ENCODE measurements at places on chromosomes 5 and 9. TPM values are rescaled to one million over a fixed set of nuclear protein-coding genes. Genes with fewer than 3 reads are reported as not detected.

- no peak overlapping the region for H3K4me3 ChIP-seq
- H3K27ac ChIP-seq = no peak overlapping the region
- peaks cover 16% of the 10 kb centered on the region for H3K36me3 ChIP-seq
- peak; percentile 77 for DNase-seq
- peaks cover 2% of the 10 kb centered on the region for H3K27me3 ChIP-seq
Observed at GRCh38 chr5:149203921-149204441, 62.7 kb downstream of the ABLIM3 start.

DNA sequence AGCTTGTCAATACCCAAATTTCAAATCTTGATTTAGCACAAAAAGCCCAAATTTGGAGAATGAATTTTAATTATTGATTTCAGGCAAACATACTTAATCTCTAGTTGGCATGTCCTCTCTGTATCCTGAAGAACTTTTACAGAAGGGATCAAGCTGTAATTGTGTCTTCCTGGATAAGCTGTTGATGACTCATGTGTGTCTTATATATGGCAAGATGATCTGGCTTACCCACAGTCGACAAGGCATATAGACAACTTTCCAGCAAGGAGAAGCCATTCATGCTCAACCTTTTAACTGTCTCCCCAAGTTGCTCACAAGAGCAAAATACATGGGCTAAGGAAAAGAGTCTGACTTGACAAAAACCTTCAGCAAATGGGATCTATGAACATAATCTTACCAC, 112.5 kb upstream of the SLCO6A1 start:
- no peak overlapping the region for H3K27ac ChIP-seq
- H3K4me1 ChIP-seq = no peaks in the 10 kb centered on the region
- H3K36me3 ChIP-seq = no peaks in the 10 kb centered on the region
- DNase-seq = no peak
- peaks cover 2% of the 10 kb centered on the region for H3K27me3 ChIP-seq

GRCh38 chr5:172143875-172144274, 44.1 kb downstream of the STK10 start:
- no peak overlapping the region for H3K4me3 ChIP-seq
- DNase-seq = no peak
- peaks cover 58% of the 10 kb centered on the region for H3K4me1 ChIP-seq
- no peak overlapping the region for H3K27ac ChIP-seq

DNA sequence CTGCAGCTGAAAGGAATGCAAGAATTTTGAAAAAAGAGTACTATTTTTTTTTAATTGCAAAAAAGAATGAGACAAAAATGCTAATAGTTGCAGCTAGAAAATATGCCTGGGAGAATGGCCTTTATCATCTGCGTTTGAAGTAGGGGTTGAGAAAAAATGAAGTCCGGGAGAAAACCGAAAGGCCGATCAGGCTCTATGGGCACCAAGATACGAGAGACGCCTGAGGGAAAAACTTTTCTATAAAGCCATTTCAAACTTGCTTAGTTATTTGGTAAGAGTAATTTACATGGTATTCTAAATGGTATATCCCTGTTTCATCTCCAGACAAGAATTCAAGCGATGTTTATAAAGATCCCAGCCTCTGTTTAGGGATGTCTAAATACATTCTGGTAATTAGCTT, 99.3 kb upstream of the EFNA5 start:
- no peaks in the 10 kb centered on the region for H3K27me3 ChIP-seq
- no peaks in the 10 kb centered on the region for H3K4me1 ChIP-seq
- H3K36me3 ChIP-seq = no peaks in the 10 kb centered on the region
- no peak for DNase-seq
- H3K27ac ChIP-seq = no peak overlapping the region

SOHLH1 gene
- total RNA-seq = not detected

DNA sequence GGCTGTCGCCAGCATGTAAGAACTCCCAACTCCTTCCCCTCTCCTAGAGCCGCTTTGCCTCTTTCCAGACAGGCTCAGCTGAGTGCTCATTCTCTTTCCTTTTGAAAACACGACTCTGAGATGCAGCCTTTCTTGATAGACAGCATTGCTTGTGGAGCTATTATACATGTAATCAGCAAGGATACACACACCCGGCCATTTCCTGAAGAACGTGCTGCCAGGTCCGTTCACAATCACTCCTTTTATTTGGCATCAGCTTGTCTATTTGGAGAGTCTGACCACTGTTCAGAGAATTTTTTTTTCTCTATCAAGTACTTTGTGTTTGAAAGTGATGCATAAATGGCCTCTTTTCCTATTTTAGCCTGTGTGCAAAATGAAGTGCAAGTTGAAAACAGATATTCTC, 328.7 kb downstream of the MARCHF11 start:
- no peak for DNase-seq
- H3K4me3 ChIP-seq = no peak overlapping the region
- peaks cover 6% of the 10 kb centered on the region for H3K4me1 ChIP-seq
- H3K27me3 ChIP-seq = peaks cover 4% of the 10 kb centered on the region
- peaks cover 3% of the 10 kb centered on the region for H3K36me3 ChIP-seq

LCN9 gene
- total RNA-seq = not detected

DNA sequence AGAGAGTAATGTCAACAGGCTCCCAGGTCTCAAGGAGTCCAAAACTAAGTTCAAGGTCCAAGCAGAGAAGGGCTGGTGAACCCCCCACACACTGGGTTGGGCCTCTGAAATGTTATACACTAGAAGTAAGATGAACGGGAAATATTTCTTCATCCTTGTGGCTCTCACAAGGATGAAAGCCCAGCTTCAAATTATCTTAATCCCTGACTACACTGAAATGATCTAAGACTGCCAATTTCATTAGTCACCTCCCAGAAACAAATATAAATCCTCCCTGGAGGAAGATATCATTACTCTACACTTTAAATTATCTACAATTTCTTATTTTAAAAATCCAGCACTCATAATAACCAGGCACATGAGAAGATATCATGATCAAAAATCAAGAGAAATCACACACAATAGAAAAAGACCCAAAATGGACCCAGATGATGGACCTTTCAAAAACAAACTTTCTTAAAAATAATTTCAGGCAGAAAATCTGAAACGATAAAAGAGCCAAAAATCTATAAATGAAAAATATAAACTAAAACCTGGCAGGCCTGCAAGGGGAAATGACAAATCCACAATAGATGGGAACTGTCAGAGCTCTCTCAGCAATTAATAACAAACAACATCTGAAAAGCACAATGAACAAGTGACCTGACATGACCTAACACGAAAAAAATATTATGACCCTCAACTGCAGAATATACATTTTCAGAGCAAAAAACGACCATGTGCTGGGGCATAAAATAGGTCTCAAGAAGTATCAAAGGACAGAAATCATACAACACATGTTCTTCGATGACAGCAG, 117.4 kb downstream of the GPR21 start:
- H3K27me3 ChIP-seq = no peaks in the 10 kb centered on the region
- no peaks in the 10 kb centered on the region for H3K36me3 ChIP-seq
- H3K4me1 ChIP-seq = no peaks in the 10 kb centered on the region
- DNase-seq = no peak

ACO1 gene
- 80.4 TPM for total RNA-seq

GRCh38 chr9:125906893-125907292, 159.7 kb downstream of the PBX3 start:
- H3K36me3 ChIP-seq = no peaks in the 10 kb centered on the region
- no peaks in the 10 kb centered on the region for H3K27me3 ChIP-seq
- H3K4me1 ChIP-seq = peaks cover 94% of the 10 kb centered on the region
- peak overlapping the region; percentile 79 for H3K27ac ChIP-seq
- DNase-seq = no peak

GRCh38 chr9:87515588-87516221, 18.0 kb downstream of the DAPK1 start:
- no peaks in the 10 kb centered on the region for H3K36me3 ChIP-seq
- H3K4me1 ChIP-seq = no peaks in the 10 kb centered on the region
- no peak overlapping the region for H3K4me3 ChIP-seq
- no peak for DNase-seq

C7 gene
- 0.05 TPM for total RNA-seq

PRUNE2 gene
- 0.13 TPM for total RNA-seq

SHISAL2B gene
- not detected for total RNA-seq

GRCh38 chr5:52684051-52684450, 103.7 kb upstream of the ITGA1 start:
- no peaks in the 10 kb centered on the region for H3K27me3 ChIP-seq
- H3K4me1 ChIP-seq = peaks cover 21% of the 10 kb centered on the region
- H3K4me3 ChIP-seq = no peak overlapping the region
- no peak for DNase-seq
- no peaks in the 10 kb centered on the region for H3K36me3 ChIP-seq

COL27A1 gene
- 24.6 TPM for total RNA-seq

DNA sequence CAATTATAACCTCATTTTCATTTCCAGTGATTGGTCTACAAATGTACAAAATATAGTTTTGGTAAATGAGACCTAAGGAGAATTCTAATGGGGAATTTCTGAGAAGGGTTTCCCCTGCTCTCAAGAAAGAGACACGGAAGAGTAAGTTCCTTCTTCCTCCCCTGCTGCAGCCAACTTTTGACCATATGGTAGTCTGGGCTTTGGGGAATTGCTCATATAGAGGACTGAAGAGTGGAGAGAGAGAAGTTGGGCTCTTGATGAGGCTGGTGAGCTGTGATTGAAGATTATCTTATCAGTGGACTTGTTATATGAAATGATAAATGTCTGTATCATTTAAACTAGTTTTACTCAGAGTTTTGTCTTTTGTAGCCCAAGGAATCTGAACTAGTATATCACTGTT, 4.3 kb upstream of the LNPEP start:
- no peak for DNase-seq
- H3K27ac ChIP-seq = no peak overlapping the region
- H3K36me3 ChIP-seq = no peaks in the 10 kb centered on the region
- peaks cover 5% of the 10 kb centered on the region for H3K27me3 ChIP-seq
- peaks cover 13% of the 10 kb centered on the region for H3K4me1 ChIP-seq
